ENCODE measurements at places on chromosomes 7 and 10.

DNA sequence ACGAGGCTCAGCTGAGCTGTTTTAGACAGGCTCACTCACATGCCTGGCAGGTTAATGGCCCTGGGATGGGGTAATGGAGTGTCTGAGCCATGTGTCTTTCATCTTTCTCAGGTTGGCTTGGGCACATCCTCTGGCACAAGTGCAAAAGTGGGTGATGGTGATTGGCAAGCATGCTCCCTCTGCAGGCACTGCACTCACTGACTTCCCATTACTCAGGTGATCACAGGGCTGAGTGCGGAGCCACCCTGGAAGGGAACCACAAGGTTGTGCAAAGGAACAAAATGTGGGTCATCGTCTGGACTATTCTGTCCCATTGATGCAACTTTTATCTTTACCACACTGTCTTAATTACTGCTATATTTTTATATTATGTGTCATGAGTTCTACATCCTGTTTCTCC lies 244.1 kb upstream of the AKR1E2 start:
- no peak for DNase-seq

DNA sequence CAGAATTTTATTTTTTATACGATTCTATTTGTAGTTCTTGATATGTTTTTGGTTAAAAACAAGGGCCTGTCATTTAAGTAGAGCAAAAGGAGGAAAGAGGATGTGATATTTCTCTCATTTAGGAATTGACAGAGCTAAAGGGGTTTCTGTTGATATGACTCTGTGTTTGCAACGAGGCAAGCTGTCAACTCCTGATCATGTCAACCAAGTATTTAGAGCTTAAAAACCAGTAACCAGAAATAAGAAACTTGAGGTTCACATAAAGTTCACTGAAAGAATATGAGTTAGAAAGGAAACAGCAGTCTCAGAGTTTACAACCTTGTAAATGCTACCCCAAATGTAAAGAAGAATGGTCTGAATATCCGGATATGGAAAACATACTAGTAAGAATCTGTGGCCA lies 434.2 kb downstream of the PARD3 start:
- DNase-seq = no peak

DNA sequence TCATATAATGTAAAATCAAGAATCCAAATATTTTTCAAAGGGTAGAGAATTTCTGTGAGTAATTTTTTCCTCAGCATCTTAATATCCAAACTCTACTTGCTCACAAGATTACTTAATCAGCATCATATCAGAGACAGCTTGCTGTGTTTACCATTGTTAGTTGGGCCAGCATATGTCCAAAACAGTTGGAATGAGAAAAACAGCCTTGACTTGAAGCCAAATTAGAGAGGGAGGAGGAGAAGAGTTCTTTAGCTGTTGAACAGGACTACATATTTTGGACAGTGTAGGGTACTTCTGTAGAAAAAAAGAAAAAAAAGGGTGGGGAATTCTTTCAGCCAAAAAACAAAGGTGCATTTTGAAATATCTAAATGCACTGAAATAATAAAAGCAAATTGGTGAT lies 69.8 kb downstream of the HDAC9 start:
- DNase-seq = no peak

GRCh38 chr7:86708031-86708680 lies 64.4 kb downstream of the GRM3 start:
- DNase-seq = no peak

- DNase-seq = no peak
Observed at GRCh38 chr7:25726781-25727311, 425.2 kb upstream of the NFE2L3 start.

DNA sequence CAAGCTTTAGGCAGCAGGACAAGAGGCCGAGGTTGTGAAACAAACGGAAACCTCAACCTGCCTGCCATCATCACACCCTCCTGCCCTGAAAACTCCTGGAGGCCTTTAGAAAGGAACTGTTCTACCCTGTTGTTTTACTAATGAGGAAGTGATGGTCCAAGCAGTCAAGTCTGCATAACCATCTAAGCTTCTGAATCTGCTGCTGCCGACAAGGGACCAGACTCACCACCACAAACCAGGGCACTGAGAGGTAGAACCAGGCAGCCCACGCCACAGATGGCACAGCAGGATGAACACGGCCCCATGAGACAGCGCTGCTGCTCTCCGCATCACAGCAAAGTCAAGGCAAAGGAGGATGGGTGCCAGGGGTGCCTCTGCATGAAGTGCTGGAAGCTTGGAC lies 209.4 kb downstream of the CELF2 start:
- no peak for DNase-seq

DNA sequence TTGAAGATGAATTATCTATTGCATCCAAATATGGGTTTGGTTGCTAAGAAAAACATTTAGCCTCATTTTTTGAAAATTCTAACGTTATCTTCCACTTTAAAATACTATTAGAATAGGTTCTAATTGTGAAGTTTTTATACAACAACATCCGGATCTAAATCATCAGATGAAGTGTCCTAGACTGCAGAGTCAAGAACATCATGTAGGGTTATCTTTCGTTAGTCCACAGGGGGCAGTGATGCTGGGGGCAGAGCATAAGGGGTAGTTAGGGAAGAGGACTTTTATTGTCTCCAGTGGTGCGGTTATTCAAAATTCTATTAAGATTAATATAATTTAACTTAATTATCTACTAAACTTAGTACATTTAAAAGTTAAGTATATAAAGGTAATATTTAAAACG lies 990.6 kb upstream of the PHF14 start:
- DNase-seq = no peak

DNA sequence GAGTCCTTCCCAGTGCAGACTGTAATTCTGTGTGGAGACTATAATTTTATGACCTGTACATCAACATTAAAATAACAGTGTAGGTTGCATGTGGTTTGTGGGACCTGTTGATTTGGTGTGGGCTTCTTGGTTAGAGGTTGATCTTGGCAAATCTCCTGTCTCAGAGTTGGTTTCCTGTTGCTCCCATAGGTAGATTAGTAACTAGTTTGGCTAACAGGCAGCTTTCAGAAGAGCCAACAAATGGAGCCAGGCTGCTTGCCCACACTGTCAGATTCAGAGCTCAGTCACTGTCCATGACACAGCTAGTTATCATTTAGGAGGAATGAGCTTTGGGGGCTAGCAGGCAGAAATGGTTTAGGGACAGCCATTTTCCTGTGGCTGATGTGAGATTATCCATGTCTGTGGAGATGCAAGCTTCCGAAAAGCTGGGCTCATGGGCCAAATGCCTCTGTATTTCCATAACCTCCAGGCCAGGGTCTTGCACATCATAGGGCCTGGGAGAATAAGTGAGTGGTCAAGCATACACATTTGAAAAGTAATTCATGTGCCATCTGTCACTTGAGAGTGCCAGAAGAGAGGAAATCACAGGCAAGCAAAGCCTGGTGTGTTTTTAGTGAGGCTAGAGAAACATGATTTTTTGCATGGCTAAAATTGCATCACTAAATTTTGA lies 33.4 kb downstream of the CCM2 start:
- DNase-seq = peak; percentile 27

DNA sequence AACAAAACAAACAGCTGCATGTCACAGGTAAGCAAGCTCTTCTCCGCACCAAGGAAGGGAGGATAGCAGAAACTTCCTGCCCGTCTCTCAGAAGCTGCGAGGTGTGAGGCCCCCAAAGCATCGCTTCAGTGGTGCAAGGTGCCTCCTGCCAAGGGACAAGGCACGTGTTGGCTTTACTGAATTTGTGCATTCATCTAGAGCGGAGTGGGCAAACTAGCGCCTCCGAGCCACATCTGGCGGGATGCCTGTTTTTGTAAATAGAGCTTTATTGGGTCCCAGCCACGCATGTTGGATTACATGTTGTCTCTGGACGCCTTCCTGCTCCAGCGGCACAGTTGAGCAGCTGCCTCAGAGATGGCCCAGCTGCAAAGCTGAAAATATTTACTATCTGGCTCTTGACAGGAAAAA lies 27.7 kb downstream of the PHYH start:
- no peak for DNase-seq

- DNase-seq = no peak
Observed at GRCh38 chr7:100126239-100126930, 382 bp upstream of the MBLAC1 start.

- DNase-seq = no peak
Observed at GRCh38 chr7:151129117-151129959, 38.2 kb downstream of the GBX1 start.

- DNase-seq = no peak
Observed at GRCh38 chr7:21504021-21504420, 38.8 kb upstream of the DNAH11 start.

DNA sequence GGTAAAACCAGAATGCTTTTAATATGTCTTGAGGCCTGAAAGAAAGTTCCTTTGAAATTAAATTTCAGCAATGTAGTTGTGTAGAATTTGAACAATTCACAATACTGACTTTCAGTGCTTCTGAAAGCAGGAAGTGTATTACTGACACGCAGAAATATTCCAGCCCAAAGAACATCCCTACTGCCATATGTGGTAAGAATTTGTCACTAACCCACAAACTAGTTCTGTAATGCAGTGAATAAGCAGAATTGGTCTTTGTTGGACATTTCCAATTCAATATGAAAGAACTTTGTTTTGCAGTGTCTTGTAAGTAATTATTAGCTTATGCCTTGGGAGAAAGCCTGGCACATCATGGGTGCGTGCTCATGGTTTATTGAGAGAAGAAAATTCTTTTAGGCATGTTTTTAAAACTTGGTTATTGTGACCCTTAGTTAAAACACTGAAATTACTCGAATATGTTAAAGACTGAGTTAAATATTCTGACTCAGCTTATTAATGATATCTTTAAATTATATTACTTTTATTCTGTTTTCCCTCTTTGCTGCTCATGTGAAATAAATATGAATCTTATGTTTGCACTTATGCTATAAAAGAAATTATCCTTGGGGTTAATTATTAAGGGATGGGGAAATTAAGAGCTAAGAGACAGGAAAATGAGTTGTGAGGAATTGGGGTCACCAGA lies 33.4 kb downstream of the PTPN12 start:
- DNase-seq = no peak

- DNase-seq = no peak
Observed at GRCh38 chr10:116538992-116539391, 6.7 kb upstream of the PNLIP start.

- DNase-seq = no peak
Observed at GRCh38 chr7:27201580-27202017, 1.7 kb upstream of the HOXA13 start.

- DNase-seq = no peak
Observed at GRCh38 chr10:21727452-21728168, 193.6 kb downstream of the MLLT10 start.

DNA sequence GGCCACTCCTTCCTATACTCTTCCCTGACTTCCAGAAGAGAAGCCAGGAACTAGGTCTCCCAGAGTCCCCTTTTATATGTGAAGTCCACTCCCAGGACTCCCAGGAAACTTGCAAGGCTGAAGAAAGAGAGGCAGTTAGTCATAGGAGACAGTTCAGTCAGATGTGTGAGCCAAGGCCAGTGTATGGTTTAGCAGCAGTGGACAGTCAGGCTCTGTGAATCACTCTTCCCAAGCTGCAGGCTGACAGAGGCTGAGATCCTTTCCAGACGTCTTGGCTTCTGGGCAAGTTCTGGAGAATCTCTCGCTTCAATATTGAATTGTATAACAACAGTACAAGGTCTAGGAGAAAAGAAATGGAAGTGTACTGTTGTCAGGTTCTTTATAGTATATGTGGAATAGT lies 26.9 kb downstream of the BLVRA start:
- no peak for DNase-seq

GRCh38 chr7:98616381-98617050 lies 569 bp upstream of the NPTX2 start:
- no peak for DNase-seq

GRCh38 chr7:4661871-4662270 lies 20.2 kb upstream of the FOXK1 start:
- no peak for DNase-seq

DNA sequence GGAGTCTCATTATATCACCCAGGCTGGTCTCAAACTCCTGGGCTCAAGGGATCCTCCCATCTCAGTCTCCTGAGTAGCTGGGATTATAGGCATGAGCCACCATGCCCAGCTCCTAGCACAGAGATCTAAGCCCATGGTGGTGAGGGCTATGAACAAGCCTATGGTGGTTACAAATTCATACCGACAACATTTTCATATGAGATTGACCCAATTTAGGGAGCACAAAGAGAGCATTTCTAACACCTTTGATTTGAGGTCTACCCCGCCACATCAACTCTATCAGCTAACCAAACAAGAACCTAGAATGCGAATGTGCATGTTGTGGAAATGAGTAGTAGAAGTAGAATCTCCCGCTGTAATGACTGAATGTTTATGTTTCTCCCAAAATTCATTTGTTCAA lies 14.2 kb upstream of the PRF1 start:
- DNase-seq = no peak

DNA sequence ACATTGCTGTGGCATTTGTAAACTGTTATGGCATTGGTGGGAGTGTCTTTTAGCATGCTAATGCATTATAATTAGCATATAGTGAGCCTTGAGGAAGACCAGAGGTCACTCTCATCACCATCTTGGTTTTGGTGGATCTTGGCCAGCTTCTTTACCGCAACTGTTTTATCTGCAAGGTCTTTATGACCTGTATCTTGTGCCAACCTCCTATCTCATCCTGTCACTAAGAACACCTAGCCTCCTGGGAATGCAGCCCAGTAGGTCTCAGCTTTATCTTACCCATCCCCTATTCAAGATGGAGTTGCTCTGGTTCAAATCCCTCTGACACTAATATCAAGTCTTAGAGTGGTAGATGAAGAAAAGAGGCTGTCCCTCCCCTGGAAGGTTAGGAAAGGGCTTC lies 506.2 kb downstream of the GALNT17 start:
- no peak for DNase-seq

DNA sequence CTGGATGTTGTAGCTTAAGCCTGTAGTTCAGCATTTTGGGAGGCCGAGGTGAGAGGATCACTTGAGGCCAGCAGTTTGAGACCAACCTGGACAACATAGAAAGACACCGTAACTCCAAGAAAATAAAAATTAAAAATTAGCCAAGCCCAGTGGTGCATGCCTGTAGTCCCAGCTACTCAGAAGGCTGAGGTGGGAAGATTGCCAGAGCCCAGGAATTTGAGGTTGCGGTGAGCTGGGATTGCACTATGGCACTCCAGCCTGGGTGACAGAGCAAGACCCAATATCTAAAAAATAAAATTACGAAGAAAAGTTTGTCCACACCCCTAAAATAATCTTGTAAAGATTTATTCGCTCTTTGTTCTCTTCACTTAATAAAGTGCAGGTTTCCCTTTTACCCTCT lies 951.0 kb downstream of the TYW1 start:
- DNase-seq = no peak

GRCh38 chr10:51074238-51075028 lies at the start of gene PRKG1:
PRKG1 (plus strand) TSS chr10:51074487.
- no peak for DNase-seq

Data from activated CD4-positive, alpha-beta T cell treated with anti-CD3 and anti-CD28 coated beads, Interleukin-2, Interleukin-4, amounts not matched to agents 100 ng/mL and 50 ng/mL, durations not matched to agents 16 hours and 8 hours (primary cell).